ENCODE measurements at places on chromosomes 2 and 18.

GRCh38 chr2:188576651-188577050, 285.0 kb downstream of the GULP1 start:
- no peak for DNase-seq

DNA sequence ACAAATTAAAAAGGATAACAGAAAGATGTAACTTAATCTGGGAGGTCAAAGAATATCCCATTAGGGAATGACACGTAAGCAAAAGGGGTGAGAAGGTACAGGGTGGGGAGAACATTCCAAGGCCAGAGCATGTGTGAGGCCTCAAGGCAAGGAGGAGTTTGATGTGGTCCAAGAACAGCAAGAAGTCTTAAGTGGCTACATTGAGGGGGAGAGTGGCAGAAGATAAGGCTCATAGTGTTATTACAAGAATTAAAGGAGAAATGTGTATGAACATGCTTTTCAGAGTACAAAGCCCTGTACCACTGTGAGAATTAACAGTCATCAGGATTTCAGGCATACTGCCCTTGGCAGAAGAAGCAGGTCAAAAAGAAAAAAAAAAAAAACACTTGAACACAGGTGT, 174.4 kb upstream of the ERBB4 start:
- no peak for DNase-seq

DNA sequence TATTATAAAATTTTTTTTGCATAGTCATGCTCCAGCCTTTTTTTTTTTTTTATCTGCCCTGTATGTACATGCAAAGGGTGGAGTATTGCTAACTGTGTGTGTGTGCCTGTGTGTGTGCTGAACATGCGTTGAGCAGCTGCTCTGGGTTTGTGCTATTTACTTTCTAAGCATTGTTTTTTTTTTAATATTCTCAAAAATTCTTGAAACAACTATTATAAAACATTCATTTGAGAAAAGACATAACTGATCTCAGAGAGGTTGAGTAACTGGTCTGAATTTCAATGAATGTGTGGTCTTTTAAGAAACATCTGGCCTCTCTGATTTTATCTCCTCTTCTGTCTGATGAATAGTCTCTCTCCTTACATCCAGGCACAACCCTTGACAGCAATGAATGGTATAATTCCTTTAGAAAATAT, 366.0 kb upstream of the SLC14A2 start:
- peak; percentile 11 for DNase-seq

GRCh38 chr18:55376387-55376786, 211.6 kb downstream of the TCF4 start:
- no peak for DNase-seq

DNA sequence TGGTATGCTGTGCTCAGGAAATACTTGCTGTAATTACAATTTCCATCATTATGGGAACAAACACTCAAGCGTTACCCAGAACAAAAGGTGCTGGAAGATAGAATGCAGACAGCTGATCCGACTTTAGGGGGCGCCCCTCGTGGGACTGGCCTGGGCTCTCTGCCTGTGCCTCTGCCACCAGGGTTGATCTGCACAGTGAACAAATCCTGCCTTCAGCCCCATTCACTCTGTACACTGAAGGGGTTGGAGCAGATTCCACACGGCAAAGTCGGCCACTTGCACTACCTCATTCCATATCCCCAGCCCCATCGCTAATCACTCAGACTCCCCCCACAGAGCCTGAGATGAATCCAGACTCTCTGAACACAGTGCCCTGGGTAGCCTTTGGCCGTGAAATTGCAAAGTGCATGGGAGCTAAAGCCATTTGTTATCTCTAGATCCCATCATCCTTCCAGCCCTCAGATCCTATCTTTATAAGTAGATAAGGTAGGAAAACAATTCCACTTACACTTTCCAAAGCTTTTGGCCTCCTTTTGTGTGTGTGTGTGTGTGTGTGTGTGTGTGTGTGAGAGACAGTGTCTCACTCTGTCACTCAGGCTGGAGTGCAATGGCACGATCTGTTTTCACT, 69.3 kb downstream of the INPP5D start:
- DNase-seq: no peak

- peak; percentile 62 for DNase-seq
These were observed 381.2 kb downstream of the TXNL1 start for GRCh38 chr18:56257205-56257604.

- DNase-seq: no peak
These were observed 338.5 kb upstream of the SETBP1 start for GRCh38 chr18:44342162-44342561.

DNA sequence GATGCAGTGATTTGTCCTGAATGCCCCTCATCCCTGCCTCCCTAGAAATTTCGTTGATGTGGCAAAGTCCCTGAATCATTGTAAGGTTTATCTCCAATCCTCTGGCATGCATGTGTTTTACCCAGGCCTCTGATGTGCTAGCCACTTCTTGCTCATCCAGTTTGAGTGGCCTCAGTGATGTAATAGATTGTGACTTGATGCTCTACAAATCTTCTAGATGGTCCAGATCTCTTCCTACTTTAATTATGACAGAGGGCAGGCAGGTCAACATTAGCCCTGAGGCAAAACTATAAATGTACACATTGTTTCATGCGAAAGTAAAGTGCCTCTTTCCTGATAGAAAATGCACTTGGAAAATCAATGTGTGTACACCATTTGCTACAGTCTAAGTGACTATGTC, 54.5 kb downstream of the LONRF2 start:
- no peak for DNase-seq

DNA sequence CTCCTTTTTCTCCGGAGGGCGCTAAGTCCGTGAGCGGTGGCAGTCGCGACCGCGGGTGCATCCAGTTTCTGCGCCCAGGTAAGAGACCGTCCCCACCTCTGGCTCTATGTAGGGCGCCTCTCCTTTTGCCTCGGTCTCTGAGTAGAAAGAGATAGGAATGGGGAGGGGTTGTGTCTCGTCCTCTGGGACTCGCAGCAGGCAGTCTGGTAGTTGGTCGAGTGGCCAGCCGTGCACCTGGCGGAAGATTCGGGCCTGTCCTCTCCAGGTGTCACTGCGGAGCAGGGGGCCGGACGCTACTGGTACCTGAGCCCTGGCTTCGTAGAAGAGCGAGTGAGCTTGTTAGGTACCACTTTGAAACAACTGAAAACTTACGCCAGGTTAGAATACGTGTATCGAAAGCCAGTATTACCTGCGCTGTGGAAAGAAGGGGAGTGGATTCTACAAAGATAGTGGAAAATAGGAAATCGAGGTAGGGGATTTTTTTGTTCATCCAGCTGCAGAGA, 403 bp downstream of the MAP2 start:
- no peak for DNase-seq

DNA sequence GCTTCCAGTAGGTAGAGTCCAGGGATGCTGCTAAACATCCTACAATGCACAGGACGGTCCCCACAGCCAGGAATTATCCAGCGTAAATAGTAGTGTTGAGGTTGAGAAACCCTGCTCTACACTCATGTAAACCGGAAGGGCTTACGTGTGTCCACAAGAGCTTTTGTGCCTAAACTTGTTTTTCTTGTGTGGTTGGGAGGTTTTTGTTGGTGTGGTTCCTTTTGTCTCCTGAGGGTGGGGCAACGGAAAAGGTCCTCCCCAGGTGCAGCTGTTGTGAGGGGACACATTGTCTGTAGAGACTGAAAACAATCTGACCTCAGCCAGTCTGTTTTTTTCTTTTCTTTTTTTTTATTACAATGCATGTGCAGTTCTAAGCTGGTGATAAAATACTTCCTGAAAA, 72.7 kb upstream of the MGAT5 start:
- DNase-seq: no peak

- DNase-seq: peak; percentile 40
These were observed 786 bp downstream of the TAF1B start for GRCh38 chr2:9844036-9844483.

GRCh38 chr2:216539120-216539519, 40.5 kb downstream of the RPL37A start:
- DNase-seq: no peak

- DNase-seq: no peak
These were observed 11.7 kb downstream of the TBC1D8 start for GRCh38 chr2:101139495-101139894.

DNA sequence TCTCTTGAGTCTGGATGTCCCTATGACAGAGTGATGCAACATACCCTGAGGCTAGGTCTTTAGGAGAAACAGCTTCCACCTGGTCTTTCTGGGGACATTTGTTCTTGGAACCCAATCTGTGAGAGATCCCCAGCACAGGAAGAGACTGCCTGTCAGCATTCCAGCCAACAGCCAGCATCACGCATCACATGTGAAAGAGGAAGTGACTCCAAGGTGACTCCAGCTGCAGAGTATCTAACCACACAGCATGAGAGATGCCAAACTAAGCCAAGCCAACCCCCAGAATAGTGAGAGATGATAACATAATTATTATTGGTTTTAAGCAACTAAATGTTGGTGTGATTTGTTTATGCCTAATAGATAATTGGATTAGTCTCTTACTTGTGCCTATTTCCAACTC, 35.7 kb downstream of the C18orf63 start:
- DNase-seq: peak; percentile 68

- peak; percentile 99 for DNase-seq
These were observed 10.8 kb downstream of the RFX8 start for GRCh38 chr2:101463911-101464641.

- no peak for DNase-seq
These were observed 200.9 kb downstream of the NYAP2 start for GRCh38 chr2:225600444-225600843.

- no peak for DNase-seq
These were observed 159.2 kb downstream of the INHBB start for GRCh38 chr2:120504936-120505705.

- DNase-seq: no peak
These were observed 1112.3 kb upstream of the FANCL start for GRCh38 chr2:59353306-59353921.

DNA sequence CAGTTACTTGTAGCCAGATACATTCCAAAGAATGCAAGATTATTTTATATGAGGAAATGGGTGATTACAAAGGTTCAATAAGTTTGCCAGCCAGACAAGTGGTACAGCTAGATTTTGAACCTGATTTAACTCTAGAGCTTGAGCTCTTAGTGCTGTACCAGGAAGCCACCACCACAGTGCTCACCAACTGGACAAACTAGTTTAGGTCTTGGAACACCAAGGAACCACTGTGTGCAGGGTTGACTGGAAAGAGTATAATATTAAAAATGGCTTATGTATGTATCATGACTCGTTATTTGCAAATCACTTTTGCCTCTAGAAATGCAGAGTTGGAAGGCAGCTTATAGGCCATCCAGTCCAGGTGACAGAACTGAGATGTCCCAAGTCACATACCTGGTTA, 177.2 kb downstream of the TXNL1 start:
- DNase-seq: no peak

- peak; percentile 65 for DNase-seq
These were observed 223.0 kb downstream of the UBE2E3 start for GRCh38 chr2:181203412-181203811.

DNA sequence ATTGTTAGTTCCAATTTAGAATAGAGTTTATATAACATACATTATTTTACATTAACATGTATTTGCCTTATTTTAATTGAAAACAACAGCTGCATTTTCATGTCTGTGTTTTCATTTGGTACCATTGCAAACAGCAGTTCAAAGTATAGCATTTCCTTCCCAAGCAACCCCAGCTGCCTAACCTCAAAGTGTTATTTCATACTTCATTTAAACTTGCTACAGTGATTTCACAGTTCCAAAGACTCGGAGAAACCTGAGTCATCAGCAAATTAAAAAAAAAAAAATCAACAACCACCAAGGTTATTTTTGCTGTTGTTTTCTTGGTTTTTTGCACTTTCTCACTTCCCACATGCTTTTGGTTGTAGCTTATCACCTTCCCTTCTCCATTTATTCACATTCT, 236.5 kb upstream of the SPHKAP start:
- no peak for DNase-seq

- DNase-seq: no peak
These were observed 7.1 kb downstream of the ADAM17 start for GRCh38 chr2:9548506-9548905.

DNA sequence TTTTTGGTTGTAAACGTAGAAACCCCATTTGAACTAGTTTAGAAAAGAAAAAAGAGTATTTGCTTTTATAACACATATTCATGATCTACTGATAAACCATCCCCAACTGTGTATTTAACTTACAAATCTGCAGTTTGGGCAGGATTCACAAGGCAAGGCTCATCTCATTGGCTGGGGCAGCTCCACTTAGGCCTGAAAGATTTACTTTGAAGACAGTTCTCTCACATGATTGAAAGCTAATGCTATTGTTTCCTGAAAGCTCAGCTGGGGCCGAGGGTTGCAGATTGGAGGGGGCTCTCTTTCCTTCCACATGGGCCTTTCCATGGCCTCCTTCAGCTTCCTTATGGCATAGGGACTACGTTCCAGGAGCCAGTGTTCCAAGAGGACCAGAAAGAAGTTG, 47.4 kb downstream of the ARHGAP15 start:
- no peak for DNase-seq

DNA sequence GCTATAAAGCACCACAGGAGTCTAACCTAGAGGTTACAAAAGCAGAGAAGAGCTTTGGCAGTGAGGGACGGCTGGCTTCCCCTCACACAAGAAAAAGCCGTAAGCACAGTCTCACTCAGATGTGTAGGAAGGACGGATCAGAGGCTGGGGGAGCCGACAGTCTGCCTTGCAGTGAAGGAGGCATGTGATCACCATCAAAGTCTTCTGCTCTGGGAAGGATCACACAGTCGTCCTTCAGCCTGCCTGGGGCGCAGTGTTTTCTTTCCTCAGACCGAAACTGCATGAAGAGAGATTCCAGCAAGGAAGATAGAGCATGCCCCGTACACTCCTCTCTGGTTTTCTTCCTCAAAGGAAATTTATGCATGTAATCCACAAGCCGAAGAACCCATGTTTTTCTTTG, 24.1 kb downstream of the GATA6 start:
- peak; percentile 77 for DNase-seq

DNA sequence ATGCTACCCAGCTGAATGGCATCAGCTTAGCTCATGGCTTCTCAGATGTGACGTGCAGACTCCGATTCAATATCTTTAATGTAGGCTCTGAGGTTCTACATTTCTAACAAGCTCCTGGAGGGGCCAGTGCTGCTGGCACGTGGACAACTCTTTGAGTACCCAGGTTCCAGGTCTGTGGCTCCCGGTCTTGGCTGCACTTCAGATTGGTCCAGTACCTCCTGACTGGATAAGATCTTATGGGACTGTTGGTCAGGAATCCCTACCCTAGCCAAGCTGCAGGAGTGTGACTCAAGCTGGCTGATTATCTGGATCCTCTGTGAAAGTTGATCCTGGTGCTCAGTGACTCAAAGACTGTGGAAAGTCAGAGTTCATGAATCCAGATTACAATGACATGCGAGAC, 222.1 kb downstream of the ANKRD30B start:
- DNase-seq: no peak
